ENCODE measurements at places on chromosomes 3 and 15.

DNA sequence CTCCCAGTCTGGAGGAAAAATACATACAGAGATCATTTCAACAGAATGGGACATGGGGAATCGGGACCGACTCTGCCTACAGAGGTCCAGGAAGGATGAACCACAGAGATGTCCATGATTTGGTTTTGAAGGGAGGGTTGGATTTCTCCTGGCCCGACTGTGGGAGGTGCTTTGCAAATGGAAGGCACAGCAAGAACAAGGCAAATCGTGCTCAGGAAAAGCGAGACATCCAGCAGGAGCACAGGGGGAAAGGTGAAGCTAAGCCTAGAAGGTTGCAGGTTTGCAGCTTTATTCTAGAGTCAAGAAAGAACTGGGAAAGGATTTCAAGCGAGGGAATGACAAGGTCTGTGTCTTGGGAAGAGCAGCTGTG lies 181.9 kb downstream of the OPA1 start:
- no peak for DNase-seq

DNA sequence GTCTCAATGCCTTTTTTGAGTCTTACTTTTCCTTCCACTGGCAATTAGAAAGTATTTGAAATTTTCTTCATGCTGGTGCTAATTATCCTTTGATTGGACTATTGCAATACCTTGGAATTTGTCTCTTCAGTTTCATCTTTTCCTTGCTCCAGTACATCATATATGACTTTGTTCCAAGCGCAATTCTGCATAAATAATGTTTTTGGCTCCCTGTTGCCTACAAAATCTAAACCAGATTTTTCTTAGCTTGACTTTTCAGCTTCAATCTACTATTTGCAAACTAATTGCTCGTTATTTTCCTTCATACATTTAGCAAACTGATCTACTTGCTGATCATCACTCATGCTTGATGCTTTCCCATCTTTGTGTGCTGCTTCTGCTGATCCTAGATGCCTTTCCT lies 230.8 kb upstream of the GPR149 start:
- DNase-seq: no peak

GRCh38 chr15:50262533-50262932 lies 3.0 kb downstream of the HDC start:
- DNase-seq: no peak

- DNase-seq: no peak
Measured at GRCh38 chr15:90930861-90931574, 1.3 kb downstream of the HDDC3 start.

DNA sequence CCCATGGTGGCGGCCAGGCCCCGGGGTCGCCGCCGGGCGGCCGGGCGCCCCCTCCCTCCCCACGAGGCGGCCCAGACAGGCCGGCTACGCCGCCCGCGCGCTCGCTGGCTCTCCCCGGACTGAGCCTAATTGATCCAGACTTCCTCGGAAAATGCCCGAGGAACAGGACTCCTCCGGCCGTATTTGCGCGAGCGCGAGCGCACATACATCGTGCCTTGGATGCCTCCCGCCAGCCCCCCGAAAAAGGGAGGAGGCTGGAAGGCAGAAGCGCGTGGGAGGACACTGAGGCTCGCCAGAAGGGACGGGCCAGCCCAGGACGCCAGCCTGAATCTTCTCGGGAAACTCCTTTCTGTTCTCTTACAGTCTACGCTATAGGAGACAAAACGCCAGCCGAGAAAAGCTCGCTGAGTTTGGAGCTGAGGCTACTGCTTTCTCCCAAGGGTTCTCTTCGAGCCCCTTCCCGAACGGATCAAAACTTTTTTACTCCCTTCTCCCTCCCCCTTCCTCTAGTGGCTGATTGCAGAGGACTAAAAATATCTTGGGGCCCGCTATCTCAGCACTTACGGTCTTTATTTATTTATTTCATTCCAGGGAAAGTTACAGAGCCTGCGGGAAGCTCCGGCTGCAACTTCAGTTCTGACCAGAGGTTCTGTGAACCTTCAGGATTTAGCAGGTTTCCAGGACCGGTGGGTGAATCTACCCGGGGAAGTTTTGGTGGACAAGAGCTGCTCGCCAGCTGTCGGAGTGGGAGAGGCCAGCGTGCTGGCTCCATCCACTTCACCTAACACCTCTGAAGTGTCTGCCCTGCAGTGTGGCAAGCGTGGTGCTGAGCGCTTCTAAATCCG lies at the start of gene PDZRN3:
TSS of gene PDZRN3 (minus strand) at position 121 of the 845 bp plus-strand sequence.
- peak; percentile 89 for DNase-seq

DNA sequence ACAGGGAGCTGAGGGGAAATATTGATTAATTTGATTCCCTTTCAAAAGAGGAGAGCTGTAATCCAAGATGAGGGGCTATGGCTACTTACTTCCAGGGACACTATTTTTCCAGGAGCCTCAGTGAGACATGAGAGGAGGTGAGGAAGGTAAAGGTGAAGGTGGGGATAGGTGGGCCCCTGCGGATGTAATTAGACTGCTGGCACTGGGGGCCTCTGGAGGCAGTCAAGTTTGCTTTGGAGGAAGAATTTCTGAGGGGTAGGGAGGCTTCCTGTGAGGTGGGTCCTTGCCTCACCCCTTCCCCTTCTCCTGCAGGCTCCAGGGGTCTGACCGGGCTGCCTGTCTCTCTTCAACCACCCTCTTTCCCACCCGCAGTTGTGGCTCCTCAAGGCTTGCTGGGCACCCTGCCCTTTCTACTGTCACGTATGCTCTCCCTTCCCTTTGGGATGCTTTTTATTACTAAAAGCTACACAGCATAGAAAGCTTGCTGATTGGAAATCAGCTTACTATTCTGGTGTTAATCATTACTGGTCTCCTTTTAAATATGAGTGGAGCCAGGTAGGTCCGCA lies 22.5 kb downstream of the GASK1A start:
- DNase-seq: no peak

DNA sequence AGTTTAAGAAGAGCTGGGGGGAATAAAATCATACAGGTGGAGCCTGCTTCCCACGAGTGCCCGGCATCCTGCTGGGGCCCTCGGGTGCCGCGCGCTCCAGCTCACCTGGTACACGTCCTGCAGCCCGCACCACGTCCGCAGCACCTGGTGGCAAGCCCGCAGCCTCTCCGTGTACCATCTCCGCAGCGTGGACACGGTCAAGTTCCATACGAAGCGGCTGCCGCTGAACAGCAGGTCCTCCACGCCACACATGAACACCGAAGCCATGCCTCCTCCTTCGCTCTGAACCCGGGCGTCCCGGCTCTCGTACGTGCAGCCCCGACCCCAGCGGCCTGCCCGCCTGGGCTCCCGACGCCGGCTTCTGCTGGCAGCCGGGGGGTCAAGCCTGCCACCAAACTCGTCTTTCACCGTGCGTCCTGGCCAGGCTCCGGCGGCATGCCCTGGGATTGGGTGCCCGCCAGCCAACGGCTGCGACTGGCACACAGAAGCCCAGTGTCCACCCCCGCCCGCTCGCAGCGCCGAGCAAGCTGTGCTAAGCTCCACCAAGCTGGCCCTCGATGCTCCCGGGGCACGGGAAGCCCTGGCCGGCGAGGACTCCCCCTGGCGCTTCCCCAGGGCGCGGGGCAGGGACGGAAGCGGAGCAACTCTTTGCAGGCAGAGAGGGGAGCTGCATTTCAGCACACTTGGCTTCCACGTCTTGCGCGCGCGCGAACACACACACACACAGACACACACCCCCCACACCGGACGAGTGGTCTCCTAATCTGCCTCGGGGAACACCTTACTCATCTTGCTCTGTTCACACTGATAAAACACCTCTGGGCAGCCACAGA lies at the start of gene FRMD4B:
TSS of gene FRMD4B (minus strand) at position 366 of the 833 bp plus-strand sequence. CDS start at position 267, 99 bp downstream.
- DNase-seq: peak; percentile 67

- DNase-seq: no peak
Measured at GRCh38 chr15:69138963-69139362, 21.5 kb upstream of the GLCE start.

DNA sequence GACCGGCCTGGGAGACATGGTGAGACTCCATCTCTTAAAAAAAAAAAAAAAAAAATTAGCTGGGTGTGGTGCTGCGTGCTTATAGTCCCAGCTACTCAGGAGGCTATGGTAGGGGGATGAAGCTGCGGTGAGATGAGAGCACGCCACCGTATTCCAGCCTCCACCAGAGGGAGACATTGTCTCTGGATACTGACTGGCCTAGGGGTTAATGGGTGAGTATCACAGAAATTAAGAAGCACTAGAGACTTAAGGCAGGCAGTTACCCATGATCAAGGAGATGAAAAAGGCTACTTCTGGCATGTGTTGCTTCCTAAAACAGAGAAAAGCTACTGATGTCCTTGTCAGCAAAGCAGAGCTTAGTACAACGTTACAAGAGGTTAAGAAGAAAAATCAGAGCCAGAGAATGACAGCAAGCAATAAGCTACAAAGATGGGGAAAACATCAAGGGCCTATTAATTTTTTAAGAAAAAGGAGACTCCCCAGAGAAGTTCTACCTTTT lies 8.6 kb downstream of the TFRC start:
- peak; percentile 78 for DNase-seq

All from neural progenitor cell (in vitro differentiated cells).